T-helper 22 cell (primary cell): ENCODE measurements at places on chromosomes 1 and 21.

DNA sequence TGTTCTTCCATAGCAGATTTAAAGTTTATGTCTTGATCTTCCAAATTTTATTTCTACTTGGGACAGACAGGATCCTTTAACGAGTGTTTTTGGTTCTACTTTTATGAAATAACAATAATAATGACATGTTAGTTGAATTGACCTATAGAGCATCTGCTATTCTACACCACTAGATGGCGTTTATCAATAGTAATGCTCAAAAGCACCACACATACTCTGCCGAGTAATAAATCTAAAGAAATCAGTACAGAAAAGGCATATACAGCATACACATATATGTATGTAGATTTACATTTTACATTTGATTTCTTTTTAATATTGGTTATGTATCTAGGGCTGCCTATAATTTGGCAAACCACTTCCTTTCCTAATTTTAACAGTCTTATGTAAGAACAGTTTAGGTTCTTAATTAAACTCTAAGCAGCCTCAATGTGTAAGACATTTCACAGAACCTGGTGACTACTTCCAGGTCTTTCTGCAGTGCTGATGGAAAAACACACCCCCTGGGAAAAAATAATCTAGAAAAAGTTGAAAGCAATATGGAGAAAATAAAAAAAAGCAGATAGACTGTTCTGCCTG lies 5.9 kb upstream of the SIPA1L2 start:
- DNase-seq, result no peak

GRCh38 chr1:90291431-90292216 lies 296.7 kb downstream of the ZNF326 start:
- DNase-seq, result no peak

DNA sequence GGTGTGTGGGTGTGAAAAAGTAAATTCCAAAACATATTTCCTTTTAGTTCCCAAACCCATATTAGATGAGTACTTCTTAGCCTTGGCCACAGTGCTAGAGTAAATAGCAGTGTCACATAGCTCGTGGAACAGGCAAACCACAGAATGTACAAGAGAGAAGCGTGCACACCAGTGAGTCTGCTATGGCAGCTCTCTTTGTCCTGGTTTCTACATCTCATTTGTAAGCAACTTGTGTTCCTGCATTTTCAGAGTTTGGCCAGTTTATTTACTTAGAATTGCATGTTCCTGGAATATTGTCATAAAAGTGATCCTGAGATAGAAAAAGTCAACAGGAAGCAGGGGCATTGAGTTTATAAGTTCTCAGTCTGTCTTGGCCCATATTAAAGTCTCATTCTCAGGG lies 142.1 kb downstream of the DHRS3 start:
- DNase-seq, result no peak

GRCh38 chr1:245855846-245856730 lies 651.0 kb downstream of the SMYD3 start:
- no peak for DNase-seq
